ENCODE measurements at places on chromosomes 3 and 15.

GRCh38 chr3:175212896-175213295 lies 353.8 kb downstream of the NAALADL2 start:
- no peak for DNase-seq

DNA sequence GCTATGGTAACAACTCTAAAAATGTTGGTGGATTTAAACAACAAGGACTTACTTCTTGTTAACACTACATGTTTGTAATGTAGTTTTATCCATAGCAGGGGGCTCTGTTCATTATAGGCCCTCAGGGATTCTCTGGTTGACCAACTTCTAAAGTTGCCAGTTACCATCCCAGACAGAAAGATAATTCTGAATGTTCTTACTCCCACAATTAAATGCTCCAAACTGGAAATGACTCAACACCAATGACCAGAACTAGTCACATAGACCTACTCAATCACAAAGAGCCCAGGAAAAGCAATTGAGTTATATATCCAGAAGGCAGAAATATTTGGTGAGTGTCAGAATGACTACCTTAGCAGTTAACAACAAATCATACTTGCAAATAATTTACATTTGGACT lies 199.3 kb upstream of the UMPS start:
- no peak for DNase-seq

DNA sequence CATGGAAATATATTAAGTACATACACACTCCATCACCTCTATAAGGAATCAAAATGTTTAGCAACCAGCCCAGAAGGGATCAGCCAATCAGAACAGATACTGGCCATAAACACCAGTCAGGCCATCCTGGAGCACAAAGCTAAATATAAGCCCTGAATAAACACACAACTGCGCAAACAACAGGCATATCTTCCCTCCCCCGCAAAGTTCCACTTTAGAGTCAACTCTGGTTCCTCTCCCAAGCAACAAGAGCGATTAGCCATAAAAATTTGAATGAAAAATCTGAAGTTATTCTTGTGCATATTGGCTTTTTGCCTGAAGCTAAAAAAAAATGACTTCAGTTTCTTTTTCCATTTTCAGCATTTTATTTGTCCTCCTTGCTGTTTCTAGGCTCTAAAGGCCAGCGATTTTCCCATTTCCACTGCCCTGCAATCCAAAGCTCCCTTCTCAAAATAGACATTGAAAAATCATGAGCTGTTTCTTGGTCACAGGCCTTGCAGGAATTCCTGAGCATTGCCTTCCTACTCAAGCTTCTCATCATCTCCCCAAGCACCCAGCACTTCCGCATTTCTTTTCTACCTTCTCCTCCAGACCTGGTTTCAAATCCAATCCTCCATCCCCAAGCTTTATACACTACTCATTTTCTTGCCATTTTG lies 247.9 kb downstream of the ZMAT3 start:
- no peak for DNase-seq

- no peak for DNase-seq
Measured at GRCh38 chr3:50612234-50612882, 784 bp upstream of the CISH start.

Measured in activated CD8-positive, alpha-beta memory T cell treated with anti-CD3 and anti-CD28 coated beads for 1 hour (primary cell).